ENCODE measurements at places on chromosomes 12 and 14.

GRCh38 chr12:27351476-27351875 is 18.8 kb downstream of the BMAL2 start:
- no peak for DNase-seq

DNA sequence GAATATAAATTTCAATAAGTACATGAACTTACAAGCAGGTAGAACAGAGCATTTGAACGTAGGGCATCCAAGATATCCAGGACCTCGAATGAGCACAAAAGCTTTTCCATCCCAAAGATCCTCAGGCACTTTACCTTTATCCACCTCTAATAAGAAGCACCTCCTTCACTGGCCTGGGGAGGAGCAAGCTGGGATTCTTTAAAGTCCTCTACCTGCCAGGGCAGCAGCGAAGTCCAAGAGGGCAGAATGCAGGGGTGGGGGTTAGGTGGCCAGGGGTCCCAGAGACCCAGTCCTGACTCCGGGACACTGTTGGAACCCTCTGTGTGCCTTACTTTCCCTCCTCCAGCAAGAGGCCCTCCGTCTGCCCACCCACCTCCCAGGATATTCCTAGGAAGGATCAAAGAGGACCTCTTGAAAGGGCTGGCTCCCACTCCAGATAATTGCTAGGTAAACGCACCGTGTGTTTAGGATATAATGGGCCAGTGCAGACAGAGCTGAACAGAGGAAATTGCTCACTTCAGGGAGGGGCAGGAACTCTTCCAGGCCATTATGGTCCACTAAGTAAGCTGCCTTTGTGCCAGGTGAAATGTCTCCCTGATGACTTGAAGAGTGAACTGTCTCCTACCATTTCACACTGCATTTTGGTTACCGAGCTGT is 68.1 kb downstream of the TTC9 start:
- DNase-seq, result peak; percentile 91

- no peak for DNase-seq
Measured at GRCh38 chr12:124478416-124478815, 89.0 kb downstream of the NCOR2 start.

- DNase-seq, result no peak
Measured at GRCh38 chr12:12451098-12451497, 94.2 kb downstream of the BORCS5 start.

GRCh38 chr12:49615725-49616124 is 7.6 kb upstream of the PRPF40B start:
- DNase-seq, result no peak

DNA sequence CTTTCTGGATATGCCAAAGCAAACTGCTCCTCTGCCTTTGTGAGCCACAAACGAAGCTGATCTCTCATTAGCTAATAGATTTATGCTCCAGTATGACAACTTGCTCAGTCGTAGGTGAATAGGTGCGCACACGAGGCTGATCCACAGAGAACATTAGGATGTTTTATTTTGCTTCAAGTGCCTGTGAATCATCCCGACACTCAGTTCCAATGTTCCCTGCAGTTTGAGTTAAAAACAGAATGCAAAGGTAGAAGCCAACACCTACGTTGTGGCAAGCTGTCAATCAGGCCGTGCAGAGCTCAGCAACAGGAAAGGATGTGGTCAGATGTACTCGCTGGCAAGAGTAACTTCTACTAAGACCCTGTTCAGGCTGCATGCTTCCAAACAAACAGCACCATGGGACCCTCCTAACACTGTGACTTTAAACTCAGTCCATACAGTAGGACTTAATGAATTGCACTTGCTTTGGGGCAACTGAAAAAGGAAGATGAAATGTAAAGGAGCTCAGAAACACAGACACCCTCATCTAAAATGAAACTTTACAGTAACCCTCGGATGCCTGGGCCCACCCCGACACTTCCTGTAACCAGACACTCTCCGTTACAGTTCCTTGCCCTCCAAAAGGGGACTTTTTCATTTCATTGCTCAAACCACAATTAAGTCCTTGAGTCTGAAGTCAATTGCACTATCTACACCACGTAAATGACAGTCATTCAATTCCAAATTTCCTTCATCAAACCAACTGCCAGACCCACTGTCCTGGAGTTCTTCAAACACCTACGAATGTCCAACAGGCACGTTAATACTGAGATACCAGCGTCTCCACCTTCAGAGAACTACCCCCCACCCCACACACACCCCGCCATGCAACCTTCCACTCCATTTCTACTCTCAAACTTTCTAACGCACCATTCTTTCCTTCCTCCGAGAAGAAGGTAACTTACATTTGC is 1.6 kb downstream of the CCDC88C start:
- DNase-seq, result no peak

DNA sequence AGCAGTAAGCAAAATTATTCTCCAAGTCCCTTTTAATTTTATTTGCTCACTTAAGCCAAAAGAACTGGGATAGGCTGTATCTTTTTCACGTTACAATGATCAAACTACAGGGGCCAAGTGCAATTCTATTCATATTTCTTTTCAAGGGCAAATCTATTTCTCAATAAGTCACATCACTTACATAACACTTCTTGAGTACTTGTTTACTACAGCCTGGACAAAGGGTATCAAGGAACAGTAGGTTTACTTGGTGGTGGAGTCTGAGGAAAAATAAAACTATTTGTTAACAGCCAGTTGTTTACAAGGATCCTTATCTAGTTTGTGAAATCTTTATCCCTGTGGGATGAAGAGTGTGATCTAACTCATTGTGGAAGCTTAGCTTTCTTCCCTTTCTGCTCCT is 72.1 kb downstream of the PDE3A start:
- DNase-seq, result no peak

DNA sequence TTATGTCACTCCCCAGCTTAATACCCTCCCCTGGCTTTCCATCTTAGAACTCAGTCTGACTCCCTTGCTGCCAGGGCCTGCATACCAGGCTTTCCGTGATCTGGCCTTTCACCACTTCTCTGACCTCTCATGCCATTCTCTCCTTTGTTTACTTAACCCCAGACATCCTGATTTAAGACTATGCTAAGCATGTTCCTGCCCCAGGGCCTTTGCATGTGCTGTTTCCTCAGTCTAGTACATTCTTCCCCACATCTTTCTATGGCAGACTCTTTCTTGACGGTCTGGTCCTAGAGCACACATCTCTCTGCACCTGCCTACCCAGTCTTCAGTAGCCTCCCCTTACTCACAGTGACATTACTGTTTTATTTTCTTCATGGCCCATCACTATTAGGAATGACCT is 42.2 kb downstream of the PLXNC1 start:
- no peak for DNase-seq

- no peak for DNase-seq
Measured at GRCh38 chr12:85639834-85640233, 196.4 kb downstream of the RASSF9 start.

GRCh38 chr14:74656964-74657363 is 44.9 kb upstream of the LTBP2 start:
- no peak for DNase-seq

- DNase-seq, result no peak
Measured at GRCh38 chr12:26773313-26774104, 59.5 kb downstream of the ITPR2 start.

- no peak for DNase-seq
Measured at GRCh38 chr14:51538973-51539372, 112.7 kb upstream of the FRMD6 start.

GRCh38 chr14:78086342-78086741 is 83.8 kb upstream of the NRXN3 start:
- DNase-seq, result no peak

DNA sequence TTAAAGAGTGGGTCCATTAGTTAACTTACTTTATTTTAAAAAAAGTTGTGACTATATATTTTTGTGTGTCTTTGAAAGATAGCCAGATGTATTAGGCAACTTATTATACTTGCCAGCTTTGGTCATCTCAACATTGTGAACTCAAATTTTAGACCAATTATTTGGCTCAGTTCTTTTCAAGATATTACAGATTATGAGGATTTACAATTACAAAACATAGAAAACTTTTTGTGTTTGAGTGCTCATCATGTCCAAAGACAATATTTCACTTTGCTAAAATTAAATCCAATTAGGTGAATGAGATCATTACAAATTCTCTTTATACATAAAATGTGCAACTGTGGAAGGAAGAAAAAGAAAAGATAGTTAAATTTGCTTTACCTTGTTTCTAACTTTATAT is 18.3 kb upstream of the PDE3A start:
- DNase-seq, result no peak

DNA sequence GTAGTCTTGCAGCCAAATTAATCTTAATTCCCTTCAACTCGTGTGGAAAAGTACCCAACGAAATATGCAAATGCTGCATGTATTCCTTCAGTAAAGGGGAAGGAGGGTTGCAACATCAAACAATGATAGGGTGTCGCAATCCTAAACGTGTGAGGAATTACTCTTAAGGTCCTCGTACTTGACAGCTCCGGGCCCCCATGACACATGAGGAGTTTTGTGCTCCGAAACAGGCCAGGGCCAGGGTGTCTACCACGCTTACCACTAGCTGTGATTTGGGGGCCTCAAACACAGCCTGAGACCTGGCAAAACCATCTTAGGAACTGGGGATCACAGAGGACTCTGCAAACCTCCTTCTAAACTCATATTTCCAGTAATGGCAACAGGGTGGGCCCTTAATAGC is 20.4 kb downstream of the FOS start:
- no peak for DNase-seq

- DNase-seq, result no peak
Measured at GRCh38 chr14:90675399-90675798, 140.8 kb downstream of the TTC7B start.

GRCh38 chr12:41917938-41918341 is 226.7 kb downstream of the GXYLT1 start:
- DNase-seq, result no peak

GRCh38 chr12:10705655-10706054 is 17.5 kb downstream of the YBX3 start:
- DNase-seq, result no peak

- no peak for DNase-seq
Measured at GRCh38 chr12:66898700-66899469, 220.0 kb upstream of the GRIP1 start.

- DNase-seq, result no peak
Measured at GRCh38 chr12:58583940-58584339, 336.4 kb downstream of the LRIG3 start.

DNA sequence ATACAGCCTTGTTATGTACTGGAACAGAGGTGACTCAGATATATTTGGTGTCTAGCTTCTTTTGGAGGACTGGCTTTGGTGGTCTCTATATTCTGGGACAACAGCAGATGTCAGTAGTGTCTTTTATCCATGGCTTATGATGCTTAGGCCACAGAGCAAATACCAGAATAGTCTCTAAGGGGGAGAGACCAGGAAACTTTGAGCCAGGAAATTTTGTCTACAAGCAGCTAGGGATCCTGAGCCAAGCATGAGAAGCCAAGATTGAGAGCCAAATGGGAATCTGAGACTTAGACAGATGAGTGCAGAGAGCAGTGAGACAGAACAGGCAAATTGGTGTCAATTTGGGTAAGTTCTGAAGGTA is 28.4 kb upstream of the PTPRR start:
- DNase-seq, result no peak

GRCh38 chr12:48601013-48601756 is 31.3 kb upstream of the LALBA start:
- DNase-seq, result no peak

GRCh38 chr12:85309125-85309566 is 29.1 kb downstream of the ALX1 start:
- no peak for DNase-seq

GRCh38 chr12:57268264-57268663 is 17.3 kb upstream of the STAC3 start:
- no peak for DNase-seq

DNA sequence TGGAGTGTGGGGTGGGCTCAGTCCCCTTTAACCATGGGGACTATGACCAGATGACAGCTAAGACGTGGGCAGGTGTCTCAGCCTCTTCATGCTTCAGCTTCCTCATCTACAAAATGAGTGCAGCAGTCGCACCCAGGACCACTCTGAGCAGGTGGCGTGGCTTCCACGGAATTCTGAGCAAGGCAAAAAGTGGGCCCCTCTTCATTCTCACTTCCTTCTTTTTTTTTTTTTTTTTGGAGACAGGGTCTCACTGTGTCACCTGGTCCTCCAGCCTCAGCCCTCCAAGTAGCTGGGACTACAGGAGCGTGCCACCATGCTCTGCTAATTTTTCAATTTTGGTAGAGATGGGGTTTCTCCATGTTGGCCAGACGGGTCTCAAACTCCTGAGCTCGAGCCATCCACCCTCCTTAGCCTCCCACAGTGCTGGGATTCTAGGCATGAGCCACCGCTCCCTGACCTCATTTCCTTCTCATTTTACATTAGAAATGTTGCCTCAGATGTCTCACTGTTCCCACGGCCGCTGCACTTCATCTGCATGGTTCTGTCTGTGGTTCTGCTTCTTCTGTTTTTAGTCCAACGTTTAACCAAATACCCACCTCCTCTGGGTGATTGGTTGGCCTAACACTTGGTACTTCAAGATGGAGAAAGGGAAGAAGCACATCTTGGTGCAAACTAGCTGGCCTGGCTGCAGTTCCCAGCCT is 41.3 kb upstream of the BCL7A start:
- DNase-seq, result no peak

DNA sequence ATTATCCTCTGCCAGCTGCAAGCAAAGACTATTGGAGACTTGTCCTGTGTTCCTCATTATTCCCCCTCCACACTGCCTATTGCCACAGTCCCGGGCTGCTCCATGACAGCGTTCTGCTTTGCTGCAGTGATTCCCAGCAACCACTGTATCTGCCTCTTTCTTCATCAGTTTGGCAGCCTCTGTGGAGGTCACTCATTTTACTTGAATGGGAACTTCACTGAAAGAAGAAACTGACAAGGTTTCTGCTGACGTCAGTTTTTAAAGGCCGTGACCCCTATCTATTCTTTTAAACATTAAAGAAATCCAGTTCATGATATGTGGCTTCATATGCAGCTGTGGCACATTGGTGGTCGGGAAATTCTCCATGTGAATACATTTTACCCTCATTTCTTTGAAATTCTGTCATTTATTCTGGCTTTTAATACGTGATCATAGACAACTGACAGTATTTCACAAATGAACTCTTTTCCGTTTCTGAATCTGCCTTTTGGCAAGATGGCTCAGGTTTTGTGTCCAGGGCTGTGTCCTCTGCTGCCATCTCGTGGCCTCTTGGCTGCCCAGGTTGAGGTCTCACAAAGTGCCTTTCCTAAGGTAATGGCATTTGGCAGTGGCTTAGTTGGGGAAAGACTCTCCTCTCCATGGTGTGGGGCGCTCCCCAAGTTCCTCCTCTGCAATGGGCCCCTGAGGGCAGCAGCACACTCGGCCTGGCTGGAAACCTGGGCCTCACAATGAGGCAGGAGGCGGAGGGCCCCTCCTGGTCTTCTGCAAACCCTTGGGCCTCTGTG is 5.8 kb downstream of the TMEM253 start:
- peak; percentile 67 for DNase-seq

GRCh38 chr14:53278602-53279506 is 125.7 kb upstream of the DDHD1 start:
- no peak for DNase-seq

- DNase-seq, result no peak
Measured at GRCh38 chr12:2643576-2644135, 151.1 kb upstream of the FKBP4 start.

- no peak for DNase-seq
Measured at GRCh38 chr12:1078002-1078401, 87.0 kb downstream of the ERC1 start.

DNA sequence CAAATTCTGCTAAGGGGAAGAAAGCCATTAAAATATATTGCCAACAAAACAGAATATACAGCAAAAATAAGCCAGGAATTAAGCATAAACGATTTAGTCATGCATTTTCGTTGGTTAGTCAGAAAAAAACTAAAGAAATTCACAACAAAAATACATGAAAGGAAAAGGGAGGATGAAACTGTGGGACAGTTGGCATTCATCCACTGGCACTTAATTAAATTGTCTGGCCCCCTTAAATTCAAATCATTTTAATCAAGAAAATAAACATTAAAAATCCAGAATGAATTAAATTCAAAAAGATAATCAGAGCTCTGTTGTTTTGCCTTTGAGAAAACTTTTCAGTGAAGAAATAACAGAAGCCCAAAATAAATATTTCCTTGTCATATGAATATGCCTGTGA is 264.6 kb upstream of the TMTC1 start:
- DNase-seq, result no peak
